NCI-H460 (cell line): ENCODE measurements at places on chromosomes 12 and 14.

DNA sequence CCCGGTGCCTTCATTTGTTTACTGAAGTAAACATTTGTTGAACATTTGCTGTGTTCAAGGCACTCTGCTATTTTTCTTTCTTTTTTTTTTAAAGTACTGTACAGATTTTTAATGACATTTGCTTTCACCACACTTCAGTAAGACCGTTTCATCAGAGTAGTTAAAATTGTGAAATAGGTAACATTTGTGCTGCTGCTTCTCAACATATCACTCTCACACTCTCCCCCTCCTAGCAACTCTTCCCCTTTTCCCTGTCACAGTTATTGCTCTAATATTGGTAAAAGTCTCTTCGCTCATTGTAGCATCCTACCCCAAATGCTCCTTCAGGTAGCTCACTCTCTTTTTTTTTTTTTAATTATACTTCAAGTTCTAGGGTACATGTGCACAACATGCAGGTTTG, 49.6 kb downstream of the SRGAP1 start:
- DNase-seq = no peak

DNA sequence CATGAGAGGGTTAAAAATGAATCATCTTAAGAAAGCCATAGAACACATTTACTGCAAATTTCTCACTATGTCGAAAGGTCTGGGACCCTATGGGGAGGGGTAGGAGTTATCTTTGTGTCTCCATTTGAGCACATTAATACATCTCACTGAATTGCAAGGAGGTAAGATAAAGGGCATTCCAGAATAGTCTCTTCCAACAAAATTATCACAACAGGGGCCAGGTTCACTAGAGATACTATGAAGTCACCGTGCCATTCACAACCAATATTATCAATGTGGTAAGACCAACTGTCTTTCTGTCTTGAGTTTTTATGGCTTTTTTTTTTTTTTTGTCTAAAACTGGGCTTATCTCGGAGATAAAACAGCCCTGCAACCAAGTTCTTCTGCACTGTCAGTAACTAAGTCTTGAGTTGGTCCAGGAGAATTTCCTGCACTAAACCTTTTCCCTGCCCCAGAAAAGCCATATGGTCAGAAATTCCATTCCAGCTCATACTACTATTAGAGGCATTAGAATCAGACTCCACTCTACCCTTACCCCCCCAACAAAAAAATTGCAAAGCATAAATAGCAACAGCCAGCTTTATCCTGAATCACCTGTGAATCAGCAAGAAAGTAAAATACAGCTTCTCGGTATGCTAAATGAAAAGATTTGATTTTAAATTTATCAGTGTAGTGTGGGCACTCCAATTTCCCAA, 79.7 kb downstream of the PTPRR start:
- no peak for DNase-seq

- no peak for DNase-seq
These were observed 60.1 kb downstream of the FSCB start for GRCh38 chr14:44446965-44447364.

DNA sequence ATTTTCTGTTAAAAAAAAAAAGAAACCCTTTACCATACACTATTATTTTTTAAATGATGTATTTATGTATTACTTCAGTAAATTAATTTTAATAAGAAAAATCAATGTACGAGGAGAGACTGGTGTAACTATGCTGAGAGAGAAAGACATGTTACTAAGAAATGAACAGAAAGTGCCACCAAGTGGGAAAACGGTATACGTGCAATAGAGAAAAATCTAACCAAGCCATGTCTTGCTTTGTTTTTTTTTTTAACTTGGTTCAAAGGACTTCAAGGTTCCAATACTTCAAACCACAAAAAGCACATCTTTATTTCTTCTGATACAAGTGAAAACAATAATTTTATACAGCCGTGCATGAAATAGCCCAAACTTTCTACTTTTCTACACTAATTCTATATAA, 22.9 kb downstream of the NDUFA12 start:
- no peak for DNase-seq

- DNase-seq = no peak
These were observed 43.3 kb upstream of the NT5DC3 start for GRCh38 chr12:103884316-103884715.

DNA sequence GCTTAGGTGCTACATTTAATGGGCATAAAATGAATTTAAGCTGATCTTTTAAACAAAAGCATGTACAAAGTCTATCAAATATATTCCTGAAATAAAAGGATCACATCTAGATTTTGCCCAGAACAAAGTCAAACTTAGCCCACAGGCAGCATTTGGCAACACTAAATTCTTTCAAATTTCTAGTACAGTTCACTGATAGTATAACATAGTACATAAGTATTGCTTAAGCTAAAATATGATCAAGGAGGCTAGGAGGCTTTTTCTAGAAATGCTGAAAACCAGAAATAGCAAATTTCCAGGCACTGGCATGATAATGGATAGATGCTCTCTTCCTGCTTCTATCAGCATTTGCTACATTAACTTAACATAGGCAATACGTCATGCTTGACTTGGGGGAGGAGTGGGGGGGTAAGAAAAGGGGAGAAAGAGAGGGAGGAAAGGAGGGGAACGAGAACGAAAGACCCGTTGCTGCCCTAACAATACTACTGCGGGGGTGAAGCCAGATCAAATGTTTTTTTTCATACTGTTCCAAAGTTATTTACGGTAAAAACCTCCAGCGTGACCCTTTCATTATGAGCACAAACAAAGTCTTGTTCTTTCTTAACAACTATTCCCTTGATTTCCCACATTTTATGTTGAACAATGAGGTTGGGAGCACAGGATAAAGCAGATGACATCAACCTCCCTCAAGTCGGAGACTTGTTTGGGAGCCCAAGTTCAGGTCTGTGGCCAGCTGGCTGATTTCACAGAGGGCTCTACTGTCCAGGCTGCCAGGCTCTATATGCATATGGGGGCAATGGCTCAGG, 10.6 kb downstream of the TMED10 start:
- DNase-seq = no peak

DNA sequence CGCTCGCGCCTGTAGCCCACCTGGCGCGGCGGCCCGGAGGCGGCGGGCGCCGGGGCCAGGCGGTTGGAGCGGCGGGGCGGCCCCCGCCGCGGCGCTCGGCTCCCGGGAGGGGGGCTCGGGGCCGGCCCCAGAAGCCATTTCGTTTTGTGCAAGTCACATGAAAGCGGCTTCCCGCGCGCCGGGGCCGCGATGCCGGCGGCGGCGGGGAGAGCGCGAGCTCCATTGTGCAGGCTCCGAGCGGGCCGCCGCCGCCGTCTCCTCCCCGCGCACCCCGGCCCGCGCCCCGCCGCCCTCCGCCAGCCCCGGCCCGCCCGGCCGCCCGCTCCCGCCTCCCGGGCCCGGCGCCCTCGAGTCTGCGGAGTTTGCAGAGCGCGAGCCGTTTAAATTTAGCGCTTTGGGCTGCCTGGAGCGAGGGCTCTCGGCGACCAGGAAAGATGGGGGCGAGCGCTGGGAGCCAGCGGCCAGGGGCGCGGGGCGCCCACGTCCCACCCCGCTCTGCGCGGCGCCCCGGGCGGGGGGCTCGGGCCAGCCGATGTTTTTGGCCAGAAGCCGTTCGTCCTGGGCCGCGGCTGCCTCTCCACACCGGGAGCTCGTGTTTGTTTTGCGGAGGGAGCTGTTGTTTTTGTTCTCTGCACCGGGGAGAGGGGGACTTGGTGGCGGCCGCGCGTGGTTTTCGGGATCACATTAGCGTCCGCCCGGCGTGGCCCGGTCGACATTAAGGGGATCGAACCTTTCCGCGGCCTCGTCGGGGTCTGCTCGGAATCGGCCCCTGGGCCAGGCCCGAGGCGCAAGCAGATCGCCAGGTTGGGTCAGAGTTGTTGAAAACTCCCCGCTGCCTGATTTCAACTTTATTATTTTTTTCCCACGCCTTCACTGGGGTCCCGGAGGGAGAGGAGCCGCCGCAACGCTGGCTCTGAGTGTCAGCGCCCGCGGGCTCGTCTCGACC, 982 bp downstream of the BCL7A start:
- no peak for DNase-seq

DNA sequence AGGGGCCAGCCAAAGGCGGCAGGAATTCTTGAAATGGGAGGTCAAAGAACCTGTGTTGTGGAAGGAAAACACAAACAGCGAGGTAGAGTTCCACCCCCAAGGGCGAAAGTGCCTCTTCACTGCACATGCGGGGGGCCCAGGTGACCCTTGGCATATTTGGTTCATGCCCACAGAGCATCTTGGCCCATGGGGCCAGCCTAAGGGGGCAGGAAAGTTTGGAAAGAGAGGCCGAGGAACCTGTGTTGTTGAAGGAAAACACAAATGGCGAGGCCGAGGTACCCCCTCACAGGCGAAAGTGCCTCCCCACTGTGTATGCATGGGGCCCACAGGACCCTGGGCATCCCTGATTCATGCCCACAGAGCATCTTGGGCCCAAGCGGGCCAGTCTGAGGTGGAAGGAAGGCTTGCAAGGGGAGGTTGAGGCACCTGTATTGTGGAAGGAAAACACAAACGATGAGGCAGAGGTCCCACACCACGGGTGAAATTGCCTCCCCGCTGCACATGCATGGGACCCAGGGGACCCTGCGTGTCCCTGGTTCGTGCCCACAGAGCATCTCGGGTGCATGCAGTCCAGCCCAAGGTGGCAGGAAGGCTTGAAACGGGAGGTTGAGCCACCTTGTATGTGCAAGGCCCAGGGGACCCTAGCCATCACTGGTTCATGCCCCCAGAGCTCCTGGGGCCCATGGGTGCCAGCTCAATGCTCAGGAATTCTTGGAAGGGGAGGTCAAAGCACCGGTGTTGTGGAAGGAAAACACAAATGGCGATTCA, 384.1 kb downstream of the ALG10 start:
- no peak for DNase-seq

DNA sequence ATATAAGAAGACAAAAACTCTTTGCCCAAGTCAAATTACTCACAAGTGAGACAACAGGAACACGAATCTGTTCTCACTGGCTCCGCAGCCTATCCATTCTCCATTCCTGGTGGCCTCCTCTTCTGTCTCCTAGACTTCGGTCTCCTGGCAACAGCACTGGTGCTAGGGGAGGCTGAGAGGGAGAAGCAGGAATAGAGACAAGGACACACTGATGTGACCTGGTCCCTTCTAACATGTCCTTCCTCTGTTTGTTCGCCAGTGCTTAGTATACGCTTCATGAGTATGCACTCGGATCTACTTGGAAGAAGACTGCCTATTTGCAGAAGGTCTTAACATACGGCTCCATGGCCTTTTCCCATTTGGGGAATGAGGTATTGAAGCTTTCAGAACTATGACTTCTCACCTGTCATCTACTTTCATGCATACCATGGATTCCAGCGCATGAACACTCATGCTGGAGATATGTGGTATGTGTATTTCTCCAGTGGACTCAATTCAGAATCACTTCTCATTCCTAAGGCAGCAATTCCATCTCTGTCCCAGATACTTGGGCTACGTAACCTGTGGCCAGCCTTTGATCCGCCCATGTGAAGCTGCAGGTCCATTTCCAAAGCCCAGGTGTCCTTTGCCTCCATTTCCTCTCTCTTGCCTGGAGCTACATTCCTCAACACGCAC, 33.9 kb downstream of the BHLHE41 start:
- DNase-seq = no peak

DNA sequence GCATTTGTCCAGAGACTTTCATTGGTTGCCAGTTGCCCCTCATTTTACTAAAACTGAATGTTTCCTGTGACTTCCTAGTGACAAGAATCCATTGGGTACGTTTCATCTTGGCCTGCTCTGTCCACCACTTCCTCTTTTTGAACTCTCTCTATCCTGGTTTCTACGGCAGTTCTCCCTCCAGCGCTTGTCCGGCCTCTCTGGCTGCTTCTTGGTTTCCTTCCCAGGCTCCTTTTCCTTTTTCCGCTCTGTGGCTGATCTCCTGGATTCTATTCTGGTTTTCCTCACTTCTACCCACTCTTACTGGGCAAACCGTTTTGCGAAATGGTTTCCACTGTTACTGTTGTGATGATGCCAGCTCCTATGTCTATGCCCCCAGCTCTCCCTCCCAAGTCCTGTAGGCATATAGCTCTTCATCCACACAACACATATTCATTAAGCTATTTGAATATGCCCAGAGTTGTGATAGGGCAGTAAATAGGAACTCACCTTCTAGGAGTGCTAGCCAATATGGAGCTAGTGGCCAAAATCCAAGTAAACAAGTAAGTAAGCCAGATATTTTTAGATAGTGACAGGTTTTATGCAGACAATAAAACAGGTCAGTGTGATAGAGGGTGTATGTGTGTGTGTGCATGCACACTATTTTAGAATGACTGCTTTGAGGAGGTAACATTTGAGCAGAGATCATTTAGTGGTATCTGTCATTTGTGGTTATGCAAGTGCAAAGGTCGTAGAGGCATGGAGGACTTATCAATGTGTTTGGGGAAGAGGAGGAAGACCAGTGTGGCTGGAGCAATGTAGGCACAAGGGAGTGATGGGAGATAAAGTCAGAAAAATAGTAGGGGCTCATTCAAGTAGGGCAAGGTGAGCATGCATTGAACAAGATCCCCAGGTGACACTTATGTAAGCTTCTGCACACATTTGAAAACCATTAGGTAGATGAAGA, 27.9 kb upstream of the CTDSP2 start:
- no peak for DNase-seq

- no peak for DNase-seq
These were observed 117.1 kb upstream of the FRMD6 start for GRCh38 chr14:51534610-51535011.

DNA sequence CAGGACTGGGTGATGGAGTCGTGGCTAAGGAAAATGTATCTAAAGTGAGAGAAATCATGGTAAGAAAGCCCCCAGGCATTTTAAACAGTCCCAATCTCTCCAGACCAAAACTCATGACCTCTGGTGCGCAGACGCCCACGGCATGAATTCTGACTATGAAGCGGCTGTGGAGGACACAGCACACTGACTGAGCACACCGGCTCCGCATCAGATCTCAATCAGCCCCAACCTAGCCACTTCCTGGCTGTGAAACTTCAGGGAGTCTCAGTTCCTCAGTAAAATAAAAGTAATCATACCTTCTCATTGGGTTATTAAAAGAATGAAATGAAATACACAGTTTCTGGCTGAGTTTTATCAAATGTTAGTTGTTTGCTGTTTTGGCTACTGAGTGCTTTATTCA, 38.7 kb downstream of the SETD3 start:
- DNase-seq = no peak

GRCh38 chr14:93183596-93184317, 940 bp downstream of the MOAP1 start:
- no peak for DNase-seq

GRCh38 chr12:121033625-121034349, 5.3 kb downstream of the OASL start:
- DNase-seq = no peak

DNA sequence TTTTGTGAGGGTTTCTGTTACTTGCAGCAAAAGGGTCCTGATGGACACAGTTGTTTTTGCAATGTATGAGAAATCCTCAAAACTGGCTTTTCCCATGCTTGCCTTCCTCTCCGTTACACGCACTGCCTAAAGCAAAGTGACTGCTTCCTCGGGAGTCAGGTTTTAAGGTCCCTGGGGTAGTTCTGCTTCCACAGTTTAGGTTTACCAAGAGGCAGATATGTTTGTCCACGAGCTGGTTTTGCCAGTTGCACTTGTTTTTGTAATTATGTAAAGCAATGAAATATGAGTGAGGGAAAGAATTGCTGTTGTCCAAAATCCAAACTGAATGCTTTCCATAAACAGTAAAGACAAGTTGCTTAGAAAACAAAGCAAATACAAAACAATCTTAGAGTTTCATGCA, 290.7 kb upstream of the AMIGO2 start:
- no peak for DNase-seq
